ENCODE measurements at places on chromosomes 2 and 18.

GRCh38 chr2:222315443-222316121 lies 16.8 kb upstream of the PAX3 start:
- DNase-seq: no peak

- DNase-seq: no peak
Observed at GRCh38 chr2:129777146-129777545, 202.3 kb upstream of the RAB6C start.

DNA sequence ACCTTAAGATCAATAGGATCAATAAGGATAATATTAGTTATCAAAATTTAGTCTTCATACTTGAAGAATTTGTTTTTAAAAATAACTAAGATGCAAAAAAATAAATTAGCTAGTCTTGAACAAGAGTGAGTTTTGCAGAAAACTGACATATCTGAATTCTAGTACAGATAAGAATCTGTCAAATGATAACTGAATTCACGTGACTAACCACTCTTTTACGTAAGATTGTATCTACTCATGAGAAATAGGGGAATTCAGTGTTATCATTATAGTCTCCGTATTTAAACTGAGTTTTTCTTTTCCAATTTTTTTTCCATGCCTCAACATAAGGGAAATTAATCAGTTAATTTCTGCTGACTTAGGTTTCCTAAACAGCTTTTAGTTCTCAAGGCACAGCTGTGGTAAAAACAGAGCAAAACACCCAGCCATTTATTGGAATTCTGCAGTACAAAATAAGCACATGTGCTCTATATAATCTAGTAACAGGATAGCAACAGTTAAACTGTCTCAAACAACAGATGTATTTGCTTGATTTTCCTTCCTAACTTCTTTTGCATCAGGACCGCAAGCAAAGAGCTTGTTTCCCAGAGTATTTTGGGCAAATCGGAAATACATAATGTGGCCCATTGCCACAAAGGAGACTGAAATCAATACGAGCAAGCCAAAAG lies 19.1 kb downstream of the SLC40A1 start:
- DNase-seq: no peak

DNA sequence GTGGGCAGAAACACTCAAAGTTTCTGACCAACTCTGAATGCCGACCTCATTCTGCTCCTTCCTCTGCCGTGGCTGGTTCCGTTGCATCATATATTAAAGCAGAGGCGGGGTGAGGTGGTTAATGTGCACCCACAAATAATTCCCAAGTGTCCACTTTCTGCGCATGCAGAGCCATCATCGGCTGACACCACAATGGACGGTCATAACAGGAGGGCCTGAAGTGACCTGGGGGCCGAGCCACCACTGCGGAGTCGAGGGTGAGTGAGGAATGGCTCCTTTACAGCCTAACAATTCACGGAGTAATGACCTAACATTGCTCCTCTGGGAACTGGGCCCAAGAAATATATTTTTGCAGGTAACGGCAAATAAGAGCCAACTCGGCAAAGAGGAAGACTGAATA lies 32.9 kb upstream of the GLI2 start:
- no peak for DNase-seq

- DNase-seq: no peak
Observed at GRCh38 chr2:67457699-67458098, 60.6 kb downstream of the ETAA1 start.

GRCh38 chr2:23476786-23477185 lies 91.8 kb downstream of the KLHL29 start:
- DNase-seq: no peak
